ENCODE measurements at places on chromosomes 3 and 15.

DNA sequence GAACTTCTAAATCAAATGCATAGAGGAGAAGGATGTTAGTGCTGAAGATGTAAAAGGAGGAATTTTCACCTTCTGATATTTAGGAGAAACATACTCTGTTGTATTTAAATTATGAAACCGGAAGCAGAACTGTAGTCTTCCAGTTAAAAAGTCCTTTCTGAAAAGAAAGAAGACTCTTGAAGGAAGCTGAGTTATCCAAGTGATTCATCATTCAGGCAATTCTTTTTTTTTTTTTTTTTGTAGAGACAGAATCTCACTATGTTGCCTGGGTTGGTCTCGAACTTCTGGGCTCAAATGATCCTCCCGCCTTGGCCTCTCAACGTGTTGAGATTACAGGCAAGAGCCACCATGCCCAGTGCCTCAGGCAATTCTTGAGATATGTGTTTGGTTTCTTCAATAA is 424.8 kb upstream of the TPM1 start:
- DNase-seq = no peak

- no peak for DNase-seq
Observed at GRCh38 chr3:150933473-150933995, 28.3 kb upstream of the MINDY4B start.

DNA sequence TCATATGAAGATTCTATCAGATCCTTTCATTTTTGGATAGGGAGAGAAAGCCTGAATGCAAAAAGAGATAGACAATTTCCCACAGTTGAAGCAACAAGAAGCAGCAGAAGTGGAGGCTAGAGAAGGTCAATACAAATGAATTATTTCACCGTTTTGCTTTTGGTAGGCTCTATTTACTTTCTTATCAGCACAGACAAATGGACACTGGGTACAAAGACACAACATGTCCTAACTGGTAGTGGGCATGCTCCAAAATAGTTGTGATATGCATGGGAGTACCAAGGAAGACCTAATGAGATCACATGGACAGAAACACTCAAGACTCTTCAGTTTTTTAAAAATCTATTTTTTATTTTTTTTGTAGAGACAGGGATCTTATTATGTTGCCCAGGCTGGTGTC is 99.4 kb downstream of the XRN1 start:
- no peak for DNase-seq

DNA sequence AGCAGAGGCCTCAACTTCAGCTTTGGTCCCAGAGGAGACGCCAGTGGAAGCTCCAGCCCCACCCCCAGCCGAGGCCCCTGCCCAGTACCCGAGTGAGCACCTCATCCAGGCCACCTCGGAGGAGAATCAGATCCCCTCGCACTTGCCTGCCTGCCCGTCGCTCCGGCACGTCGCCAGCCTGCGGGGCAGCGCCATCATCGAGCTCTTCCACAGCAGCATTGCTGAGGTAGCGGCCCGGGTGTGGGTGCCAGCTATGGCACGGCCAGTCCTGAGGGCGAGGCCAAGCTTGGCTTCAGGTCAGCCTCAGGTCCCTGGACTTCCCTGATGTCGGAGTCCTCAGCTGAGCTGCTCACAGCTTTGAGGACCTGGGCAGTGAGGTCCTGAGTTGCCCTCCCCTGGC is 5.7 kb upstream of the STAB1 start:
- DNase-seq = no peak

DNA sequence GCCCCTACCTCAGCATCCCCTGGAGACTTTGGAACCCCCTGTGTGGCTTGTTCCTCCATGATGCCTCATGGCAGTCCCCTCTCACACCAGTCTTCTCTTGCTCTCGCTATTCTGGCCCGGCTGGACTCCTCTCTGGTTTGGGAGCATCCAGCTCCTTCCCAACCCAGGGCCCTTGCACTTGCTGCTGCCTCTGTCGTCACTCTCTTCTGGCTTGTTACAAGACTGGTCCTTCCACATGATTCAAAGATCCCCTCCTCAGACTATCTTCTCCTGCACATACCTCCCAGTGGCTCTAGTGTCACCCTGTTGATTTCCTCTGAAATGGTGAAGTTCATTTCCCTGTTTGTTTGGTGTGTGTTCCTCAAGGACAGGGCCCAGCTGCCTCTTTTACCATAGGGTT is 6.5 kb upstream of the GNAI2 start:
- no peak for DNase-seq

DNA sequence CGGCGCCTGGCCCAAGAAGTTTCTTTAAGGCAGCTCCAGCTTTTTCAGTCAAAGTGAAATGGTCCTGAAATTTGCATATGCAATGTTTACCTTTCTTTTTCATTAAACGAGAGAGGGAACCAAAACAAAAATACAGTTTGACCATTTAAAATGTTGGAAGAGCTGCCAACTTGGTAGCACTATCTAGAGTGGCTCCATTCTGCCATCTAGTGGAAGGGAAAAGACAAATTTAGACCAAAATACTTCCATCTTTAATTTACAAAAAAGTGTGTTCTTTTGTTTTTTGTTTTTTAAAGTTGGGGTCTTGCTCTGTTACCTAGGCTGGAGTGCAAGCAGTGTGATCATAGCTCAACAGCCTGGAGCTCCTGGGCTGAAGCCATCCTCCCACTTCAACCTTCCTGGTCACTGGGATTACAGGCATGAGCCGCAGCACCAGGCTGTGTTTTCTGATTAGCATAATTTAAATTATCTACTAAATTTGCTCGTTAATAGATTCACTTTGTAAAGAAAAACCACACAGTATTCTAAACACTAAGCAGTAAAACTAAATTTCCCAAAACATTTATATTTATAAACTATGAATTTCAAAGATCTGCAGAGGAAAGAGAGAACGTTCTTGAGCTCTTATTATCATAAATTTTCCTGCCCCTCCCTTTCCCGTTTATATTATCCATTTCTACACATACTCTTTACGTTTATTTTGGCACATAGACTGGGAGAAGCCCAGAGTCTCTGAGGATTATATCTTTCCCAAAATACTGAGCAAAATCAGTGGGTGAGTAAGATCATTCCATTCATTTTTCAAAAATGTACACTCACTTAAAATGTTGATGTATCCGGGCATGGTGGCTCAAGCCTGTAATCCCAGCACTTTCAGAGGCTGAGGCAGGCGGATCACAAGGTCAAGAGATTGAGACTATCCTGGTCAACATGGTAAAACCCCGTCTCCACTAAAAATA is 15.4 kb upstream of the RFC4 start:
- DNase-seq = no peak

DNA sequence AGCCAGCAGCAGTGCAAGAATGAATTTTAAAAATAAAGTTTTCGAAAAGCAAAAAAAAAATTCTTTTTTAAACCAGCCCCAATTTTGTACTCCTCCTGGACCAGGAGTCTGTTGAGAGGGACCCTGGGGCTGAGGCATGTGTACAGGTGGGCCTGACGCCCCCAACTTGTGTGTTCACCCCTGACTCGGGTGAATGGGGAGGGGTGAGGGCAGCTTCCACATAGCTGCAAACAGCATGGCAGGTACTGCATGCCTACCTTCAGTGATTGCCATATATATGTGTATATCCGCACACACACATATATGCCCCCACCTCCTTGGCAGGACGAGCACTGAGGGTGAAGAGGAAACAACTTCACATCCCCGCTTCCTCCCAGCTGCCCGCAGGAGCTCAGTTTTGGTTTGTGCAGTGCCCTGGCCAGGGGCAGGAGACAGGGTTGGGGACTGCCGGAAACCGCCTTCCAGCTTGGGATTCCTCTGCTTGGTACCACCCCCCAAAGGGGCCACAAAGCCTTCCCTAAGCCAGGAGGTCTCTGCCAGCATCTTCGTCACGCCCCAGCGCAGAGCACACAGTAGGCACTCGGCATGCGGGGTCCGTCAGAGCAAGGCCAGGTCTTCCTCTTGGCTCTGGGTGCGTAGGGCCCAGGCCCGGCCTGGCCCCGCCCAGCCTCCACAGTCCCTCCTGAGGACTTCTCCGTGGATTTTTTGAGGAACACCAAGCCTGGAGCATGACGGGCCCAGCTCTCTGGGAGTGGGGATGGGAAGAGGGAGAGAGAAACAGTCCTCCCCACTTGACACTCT is 61.8 kb upstream of the RPL32 start:
- no peak for DNase-seq

- DNase-seq = no peak
Observed at GRCh38 chr15:25673972-25674371, 189.2 kb downstream of the ATP10A start.

- no peak for DNase-seq
Observed at GRCh38 chr3:31919528-31919927, 61.5 kb downstream of the OSBPL10 start.

Data from GM12864 (cell line).